Hematopoietic multipotent progenitor cell treated with erythropoietin and hydrocortisone succinate and interleukin-3 and kit ligand, for 17 days (in vitro differentiated cells): ENCODE measurements at places on chromosomes 12 and 14.

GRCh38 chr12:77760271-77761025, 70.2 kb upstream of the NAV3 start:
- DNase-seq: no peak

GRCh38 chr12:1500095-1500801, 94.1 kb downstream of the FBXL14 start:
- DNase-seq: no peak

DNA sequence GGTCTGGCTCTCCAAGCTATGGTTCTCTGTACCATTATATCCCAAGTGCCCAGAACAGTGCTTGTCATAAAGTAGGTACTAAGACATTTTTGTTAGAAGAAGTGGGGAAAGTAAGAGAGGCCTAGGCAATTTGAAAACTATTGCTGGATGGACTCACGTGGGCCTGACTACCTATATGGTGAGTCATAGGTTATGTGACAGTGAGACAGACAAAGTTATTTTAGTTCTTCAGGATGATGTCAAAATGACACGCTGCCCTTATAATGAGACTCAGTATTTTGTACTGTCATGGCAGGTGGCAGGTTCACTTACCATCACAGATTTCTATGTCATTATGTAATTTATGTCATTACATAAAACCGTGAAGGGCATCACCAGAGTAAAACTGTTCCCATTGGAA, 53.1 kb downstream of the PARP11 start:
- DNase-seq: no peak

DNA sequence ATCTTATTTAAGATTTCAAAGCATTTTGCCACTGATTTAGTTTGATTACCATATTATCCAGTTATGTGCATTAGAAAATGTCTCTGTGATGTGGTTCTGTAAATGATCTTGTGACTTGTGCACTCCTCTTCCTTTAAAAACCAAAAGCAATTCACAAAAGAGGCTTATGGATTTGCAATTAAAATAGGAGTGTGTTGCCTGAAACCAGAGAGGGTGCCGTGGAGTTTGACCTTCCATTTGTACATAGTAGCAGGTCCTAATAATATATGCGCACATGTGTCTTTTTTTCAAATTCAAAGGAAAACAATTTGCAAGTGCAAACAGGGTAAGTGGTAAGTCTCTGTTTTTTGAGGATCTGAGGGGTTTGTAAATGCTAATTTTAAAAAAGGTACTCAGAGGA, 470.9 kb downstream of the VRK1 start:
- no peak for DNase-seq

GRCh38 chr14:104697892-104698583, 8.6 kb downstream of the INF2 start:
- no peak for DNase-seq

GRCh38 chr14:35847636-35848035, 21.5 kb downstream of the BRMS1L start:
- no peak for DNase-seq

GRCh38 chr12:106031761-106032622, 106.8 kb downstream of the NUAK1 start:
- no peak for DNase-seq

DNA sequence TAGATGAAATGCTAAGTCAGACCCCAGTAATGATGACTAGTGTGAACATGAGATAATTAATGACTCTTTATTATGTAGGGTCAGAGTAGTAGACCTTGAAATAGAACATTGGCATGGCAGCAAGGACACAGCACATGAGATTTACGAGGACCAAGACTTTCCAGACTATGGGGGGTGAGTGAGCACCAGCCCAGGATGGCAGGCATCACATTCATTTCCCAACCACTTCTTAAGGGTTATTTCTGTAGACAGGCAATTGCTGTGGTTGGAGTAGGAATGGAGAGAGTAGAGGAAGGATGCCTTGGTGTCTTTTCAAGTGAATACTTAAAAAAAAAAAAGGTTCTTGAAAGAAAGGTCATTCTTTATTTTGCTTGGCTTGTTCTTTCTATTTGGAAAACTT, 189.4 kb upstream of the DYRK2 start:
- no peak for DNase-seq

DNA sequence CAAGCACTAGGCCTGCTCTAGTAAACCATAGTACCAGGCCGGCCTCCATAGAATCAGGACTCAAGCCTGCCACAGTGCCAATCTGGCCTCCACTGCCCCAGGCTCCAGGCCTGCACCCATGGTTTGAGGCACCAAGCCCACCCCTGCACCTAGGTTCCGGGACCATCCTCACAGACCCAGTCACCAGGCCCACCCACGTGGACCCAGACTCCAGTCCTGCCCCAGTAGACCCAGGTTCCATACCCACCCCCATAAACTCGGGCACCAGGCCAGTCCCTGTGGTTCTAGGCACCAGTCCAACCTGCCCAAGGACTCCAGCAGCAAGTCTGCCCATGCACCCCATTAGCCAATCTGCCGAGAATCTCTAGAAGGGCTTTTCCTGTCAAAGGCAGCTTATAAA, 501.8 kb upstream of the TMPO start:
- no peak for DNase-seq

DNA sequence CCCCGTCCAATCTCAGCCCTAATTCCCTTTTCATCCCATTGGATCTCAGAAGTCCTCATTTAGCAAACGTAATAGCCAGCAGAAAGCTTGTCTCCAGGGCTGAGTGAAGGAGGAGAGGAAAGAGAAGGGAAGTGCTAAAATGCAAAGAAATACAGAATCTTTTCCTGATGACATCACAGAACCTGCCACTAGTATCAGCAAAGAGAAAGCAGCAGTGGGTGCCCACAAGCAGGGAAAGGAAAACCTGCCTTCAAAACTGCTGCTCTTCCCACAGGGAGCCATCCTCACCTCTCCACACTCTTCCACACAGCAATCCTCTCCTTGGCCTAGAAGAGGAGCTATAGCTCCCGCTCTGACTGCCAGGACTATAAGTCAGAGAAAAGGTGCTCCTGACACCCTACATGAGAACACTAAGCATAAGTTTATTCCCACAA, 11.3 kb downstream of the MED13L start:
- DNase-seq: no peak

- peak; percentile 24 for DNase-seq
These were observed 26.9 kb downstream of the WBP11 start for GRCh38 chr12:14776236-14776961.

DNA sequence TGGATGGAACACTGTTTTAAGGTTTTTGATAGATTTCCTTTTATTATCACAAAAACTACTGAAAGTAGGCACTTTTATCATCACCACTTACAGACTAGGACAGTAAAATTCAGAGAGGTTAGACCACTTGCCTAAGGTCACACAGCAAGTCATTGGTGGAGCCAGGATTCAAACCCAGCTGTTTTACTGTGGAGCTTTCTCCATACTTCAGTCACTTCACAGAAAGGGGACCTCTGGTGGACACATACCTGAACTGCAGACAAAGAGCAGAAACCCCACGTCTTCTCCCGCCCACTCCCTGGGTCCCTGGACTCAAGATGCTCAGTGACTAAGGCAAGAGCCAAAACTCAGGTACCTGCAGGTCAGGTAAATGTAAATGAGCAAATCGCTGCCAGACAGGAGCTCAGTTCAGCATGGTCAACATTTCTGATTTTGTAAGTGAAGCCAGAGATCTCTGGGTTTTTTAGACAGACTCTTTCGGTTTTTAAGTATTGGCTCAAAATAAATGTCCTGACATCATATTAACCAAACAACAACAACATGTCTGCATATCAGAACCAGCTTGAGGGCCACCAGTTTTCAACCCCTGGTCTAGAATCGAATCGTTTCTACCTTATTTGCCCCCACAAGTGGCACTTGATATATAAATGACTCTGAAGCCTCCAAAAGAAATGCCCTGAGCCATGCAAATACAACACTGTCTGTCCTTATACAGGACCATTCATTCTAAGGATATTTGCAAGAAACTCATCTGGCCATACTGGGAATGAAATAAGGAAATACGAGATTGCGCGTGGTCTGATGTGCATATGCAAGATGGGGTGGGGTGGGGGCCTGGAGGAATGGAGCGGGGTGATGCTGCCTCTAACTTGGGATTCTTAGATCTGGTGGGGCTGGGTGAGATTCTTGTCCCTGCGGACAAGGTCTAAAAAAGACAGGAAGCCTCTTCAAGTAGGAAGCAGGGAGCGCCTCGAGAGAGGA, 110.9 kb downstream of the KSR2 start:
- DNase-seq: peak; percentile 29

- DNase-seq: peak; percentile 46
These were observed 16.4 kb downstream of the ARID2 start for GRCh38 chr12:45745861-45746277.

- DNase-seq: no peak
These were observed 58.3 kb downstream of the NINJ2 start for GRCh38 chr12:604956-605355.

DNA sequence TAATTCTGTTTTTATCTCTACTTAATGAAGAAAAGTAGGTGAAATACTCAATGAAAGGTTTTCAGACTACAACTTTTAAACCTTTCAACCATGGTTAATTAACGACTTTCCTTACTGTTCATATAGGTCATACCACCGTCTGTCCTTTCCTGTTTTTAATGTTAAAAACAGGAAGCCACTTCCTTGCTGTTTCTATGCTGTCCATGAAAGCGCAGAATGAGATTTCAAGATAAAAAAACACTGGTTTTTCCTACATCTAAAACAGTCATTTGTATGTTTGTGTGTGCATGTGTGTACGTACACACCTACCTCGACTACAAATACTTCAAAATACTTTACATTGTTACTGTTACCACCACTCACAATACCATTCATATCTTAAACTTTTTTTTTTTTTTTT, 27.3 kb downstream of the SPTLC2 start:
- no peak for DNase-seq

- DNase-seq: no peak
These were observed 459.6 kb downstream of the PCNX1 start for GRCh38 chr14:71366861-71367260.

DNA sequence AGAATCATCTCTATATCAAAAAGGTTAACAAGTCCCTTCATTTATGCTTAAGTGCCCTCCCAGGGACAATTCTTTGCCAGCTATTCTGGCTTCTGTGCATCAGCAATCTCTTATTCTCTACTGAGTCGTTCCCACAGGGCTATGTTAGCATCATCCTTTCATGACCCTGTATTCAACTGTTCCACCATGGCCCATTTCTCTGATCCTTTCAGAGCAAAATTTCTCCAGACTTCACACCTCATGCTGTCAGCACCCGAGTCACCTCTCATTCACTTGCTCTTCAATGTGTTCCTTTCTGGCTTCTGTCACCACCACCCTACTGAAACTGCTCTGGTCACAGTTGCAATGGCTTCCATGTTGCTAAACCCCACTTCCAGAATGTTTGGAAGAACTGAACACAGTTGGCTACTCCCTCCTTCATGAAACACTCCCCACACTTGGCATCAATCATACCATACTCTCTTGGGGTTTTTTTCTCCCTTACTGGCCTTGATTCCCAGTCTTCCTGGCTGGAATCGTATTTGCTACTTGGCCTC, 159.5 kb upstream of the HMGA2 start:
- DNase-seq: no peak

- DNase-seq: no peak
These were observed 54.2 kb upstream of the CERS5 start for GRCh38 chr12:50221228-50222008.

GRCh38 chr12:56243731-56244181, 13.9 kb downstream of the SLC39A5 start:
- peak; percentile 83 for DNase-seq

GRCh38 chr14:105087308-105087962, 22.2 kb upstream of the GPR132 start:
- no peak for DNase-seq

DNA sequence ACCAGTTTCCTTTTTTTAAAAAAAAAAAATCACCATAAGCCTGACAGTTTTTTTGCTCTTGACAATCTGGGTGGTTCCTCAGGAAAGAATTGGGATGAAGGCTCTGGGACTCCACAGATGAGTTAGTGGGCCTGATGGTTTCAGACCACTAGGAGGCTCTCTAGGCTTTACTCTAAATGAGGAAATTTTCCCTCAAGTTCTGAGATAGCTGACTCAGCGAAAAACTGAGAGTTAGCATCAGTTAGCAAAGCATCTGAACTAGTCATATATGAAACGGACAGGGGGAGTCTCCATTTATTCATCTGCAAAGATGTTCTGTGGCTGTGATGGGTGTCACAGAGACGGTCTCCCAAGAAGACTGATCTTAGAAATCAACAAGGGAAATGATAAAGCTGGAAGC, 314.3 kb upstream of the OR4E1 start:
- no peak for DNase-seq

GRCh38 chr12:89948271-89949175, 239.9 kb upstream of the ATP2B1 start:
- no peak for DNase-seq

DNA sequence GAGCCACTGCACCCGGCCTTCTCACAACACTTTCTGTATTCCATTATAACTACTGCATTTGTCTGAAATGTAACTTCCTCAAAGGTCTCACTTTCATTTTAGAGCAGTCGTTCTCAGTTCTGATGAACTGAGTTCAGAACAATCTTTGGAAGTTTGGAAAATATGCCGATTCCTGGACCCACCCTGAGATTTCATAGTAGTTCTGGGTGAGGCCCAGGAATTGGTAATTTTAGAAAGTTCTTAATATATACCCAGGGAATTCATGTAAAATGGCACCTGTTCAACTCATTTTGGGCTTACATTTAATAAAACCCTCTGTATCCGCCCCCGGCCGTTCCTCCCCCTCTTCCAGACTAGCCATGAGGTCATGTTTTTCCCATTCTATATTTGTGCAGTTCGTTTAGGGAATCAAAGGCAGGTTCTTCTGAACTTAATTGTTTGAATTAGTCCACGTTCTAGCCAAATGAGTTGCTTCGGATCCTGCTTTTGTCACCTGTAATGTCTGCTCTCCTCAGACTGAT, 5.9 kb downstream of the GSG1 start:
- no peak for DNase-seq

- no peak for DNase-seq
These were observed 90.8 kb downstream of the EPS8 start for GRCh38 chr12:15698377-15698871.

- DNase-seq: no peak
These were observed 121.8 kb downstream of the NRXN3 start for GRCh38 chr14:78292003-78292402.

GRCh38 chr12:75177997-75178396, 31.6 kb downstream of the KCNC2 start:
- DNase-seq: no peak

GRCh38 chr12:132154341-132154761, 10.1 kb downstream of the NOC4L start:
- DNase-seq: no peak
